ENCODE measurements at places on chromosomes 3 and 15. TPM values are rescaled to one million over a fixed set of nuclear protein-coding genes. Genes with fewer than 3 reads are reported as not detected.

Gene GHRL
- total RNA-seq = not detected

Gene TSC22D2
- 35.6 TPM for total RNA-seq

Gene CLRN1
- not detected for total RNA-seq

Gene COL6A5
- not detected for total RNA-seq

Gene SERPINI2
- not detected for total RNA-seq

Gene NTRK3
- total RNA-seq = 4.9 TPM

Gene RLBP1
- total RNA-seq = not detected

Gene CSK
- total RNA-seq = 26.3 TPM

Gene MYO1E
- total RNA-seq = 16.9 TPM

Gene DIPK2A
- total RNA-seq = 26.5 TPM

Gene BLM
- total RNA-seq = 1.7 TPM

Gene WDR49
- 2.2 TPM for total RNA-seq

Gene CYP19A1
- 8.8 TPM for total RNA-seq

Gene MINAR1
- 0.74 TPM for total RNA-seq

Gene SNTN
- total RNA-seq = not detected

Gene ZNF639
- 37.3 TPM for total RNA-seq

Gene MAGEL2
- 2.0 TPM for total RNA-seq

DNA sequence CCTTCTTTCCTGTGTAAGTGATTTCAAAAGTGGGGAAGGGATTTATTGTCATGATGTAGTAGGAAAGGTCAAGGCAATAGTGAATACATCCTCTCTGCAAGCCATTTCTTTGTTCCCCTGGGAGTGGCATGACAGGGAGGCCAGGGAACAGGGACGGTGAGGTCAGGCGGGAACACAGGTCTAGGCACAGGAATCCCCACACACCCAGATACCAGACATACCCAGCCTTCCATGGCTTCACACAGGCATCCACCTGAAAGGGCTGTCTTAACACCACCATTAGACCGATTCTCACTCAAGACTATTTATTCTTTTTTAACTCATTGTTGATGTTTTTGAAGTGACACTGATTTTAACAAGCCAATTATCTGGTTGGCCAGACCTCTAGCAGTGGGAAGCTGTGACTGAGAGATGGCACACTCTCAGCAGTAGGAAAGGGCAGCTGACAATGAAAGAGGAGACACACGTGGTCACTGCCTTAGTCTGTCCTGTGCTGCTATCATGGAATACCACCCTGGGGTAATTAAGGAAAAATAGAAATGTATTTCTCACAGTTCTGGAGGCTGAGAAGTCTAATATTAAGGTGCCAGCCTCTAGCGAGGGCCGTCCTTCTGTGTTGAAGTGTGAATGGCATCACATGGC, 74.6 kb upstream of the MYZAP start:
- no peak for DNase-seq

GRCh38 chr3:42914771-42915515, 9.0 kb downstream of the ZNF662 start:
- DNase-seq = no peak

- DNase-seq = no peak
These were observed 35.7 kb downstream of the CCDC80 start for GRCh38 chr3:112605285-112605684.

- no peak for DNase-seq
These were observed 82.0 kb downstream of the MYLK start for GRCh38 chr3:123802007-123802625.

- no peak for DNase-seq
These were observed 8.8 kb downstream of the CRYBG3 start for GRCh38 chr3:97830638-97831037.

GRCh38 chr15:92968926-92969651, 69.0 kb downstream of the CHD2 start:
- DNase-seq = no peak

DNA sequence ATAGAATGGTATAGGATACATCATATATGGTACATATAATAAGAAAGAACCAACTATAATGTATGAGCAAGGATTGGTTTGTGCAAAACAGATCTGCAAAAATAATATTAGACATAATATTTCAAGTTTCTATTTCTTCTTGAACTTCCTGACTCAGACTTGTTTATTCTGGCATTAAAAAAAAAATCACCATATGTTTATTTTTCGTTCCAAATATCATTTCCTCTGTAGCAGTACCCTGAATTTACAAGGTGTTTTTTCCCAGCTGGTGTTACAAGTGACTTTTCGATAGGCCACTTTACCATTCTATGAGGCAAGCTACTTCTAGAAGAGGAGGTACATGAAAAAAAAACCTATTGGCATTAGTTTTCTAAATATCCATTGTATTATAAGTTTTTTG, 785.0 kb downstream of the PDCD6IP start:
- DNase-seq = no peak

GRCh38 chr15:67405208-67406191, 115.4 kb upstream of the C15orf61 start:
- no peak for DNase-seq

GRCh38 chr3:114584734-114585371, 291.0 kb downstream of the TIGIT start:
- no peak for DNase-seq

- DNase-seq = no peak
These were observed 265.6 kb downstream of the CTNNB1 start for GRCh38 chr3:41464858-41465257.

DNA sequence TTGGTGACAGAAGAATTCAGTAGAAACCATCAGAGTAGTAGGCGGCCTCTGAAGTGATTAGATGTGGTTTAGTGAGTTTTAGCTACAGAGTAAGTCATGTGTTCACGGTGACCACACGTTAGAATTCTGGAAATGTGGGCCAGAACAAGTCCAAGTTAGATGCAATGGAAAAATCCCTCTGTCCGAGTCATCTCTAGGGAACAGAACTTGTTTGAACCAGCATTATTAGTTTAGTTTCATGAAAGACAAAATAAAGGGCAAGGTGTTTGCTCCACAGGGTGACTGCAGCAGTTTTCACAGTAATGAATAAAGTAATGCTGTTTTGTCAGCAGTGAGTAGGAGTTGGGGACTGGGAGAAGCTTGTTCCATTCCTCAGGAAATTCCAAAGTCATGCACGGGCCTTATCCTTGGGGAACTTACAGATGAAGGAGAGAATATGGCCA, 100.2 kb downstream of the CGNL1 start:
- DNase-seq = no peak

- no peak for DNase-seq
These were observed 525.5 kb upstream of the NAALADL2 start for GRCh38 chr3:174333640-174334039.

- DNase-seq = no peak
These were observed 396.4 kb downstream of the SHQ1 start for GRCh38 chr3:72451841-72452240.

- no peak for DNase-seq
These were observed 323.6 kb upstream of the CTDSPL start for GRCh38 chr3:37537914-37538691.

DNA sequence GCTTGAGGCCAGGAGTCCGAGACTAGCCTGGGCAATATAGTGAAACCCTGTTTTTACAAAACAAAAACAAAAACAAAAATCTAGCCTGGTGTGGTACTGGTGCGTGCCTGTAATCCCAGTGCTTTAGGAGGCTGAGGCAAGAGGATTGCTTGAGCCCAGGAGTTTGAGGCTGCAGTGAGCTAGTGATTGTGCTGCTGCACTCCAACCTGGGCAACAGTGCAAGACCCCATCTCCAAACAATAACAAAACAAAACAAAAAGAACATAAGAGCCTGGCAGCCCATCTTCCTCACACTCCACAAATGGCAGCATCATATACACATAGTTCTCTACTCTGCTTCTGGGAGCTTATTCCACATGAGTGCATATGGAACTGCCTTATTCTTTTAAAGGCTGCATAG, 2.2 kb upstream of the TRH start:
- DNase-seq = no peak

DNA sequence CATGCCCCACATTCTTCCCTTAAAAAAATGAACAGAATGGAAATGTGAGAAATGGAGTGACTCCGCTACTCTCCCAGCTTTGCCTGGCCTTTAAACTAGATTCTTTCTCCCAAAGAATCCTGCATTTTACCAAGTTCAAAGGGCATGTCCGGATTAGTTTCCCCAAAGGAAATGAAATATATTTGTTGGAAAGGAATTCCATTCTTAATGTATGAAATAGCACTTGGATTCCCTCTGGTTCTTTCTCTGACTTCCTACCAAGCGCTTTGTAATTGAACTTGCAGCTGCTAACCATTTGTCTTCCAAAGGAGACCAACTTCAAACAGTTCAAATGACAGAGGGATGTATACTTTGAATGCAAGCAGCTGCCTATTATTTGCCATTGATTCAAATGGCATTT, 18.9 kb downstream of the MAP2K1 start:
- DNase-seq = no peak

DNA sequence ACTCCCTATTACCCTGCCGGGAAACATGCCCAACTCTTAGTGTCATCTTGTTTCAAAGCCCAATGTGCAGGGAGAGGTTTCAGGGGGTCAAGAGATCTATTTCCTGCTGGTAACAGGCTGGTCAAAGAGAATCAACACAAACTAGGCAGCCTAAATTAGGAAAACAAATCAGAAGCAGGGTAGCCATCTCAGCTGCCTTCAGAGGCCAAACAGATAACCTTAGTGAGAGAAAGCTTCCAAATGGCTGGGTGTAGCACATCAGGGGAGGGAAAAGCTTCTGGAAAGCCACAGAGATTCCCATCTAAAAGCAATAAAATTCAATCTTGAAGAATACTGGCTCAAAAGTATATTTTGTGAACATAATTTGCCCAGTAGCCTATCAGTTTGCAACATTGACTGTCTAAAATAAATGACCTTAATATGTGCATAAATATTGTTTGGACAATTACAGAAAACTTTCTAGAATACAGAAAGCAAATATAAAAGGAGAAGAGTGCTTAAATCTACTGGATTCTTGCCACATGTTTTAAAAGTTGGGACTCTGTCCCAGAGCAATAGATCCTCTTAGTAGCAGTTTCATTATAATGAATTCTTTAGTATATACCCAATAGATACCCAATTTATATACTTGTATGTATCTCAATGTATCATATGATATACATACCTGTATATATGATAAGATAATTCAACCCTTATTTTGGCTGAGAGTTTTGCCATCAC, 371.9 kb upstream of the RARB start:
- DNase-seq = no peak

DNA sequence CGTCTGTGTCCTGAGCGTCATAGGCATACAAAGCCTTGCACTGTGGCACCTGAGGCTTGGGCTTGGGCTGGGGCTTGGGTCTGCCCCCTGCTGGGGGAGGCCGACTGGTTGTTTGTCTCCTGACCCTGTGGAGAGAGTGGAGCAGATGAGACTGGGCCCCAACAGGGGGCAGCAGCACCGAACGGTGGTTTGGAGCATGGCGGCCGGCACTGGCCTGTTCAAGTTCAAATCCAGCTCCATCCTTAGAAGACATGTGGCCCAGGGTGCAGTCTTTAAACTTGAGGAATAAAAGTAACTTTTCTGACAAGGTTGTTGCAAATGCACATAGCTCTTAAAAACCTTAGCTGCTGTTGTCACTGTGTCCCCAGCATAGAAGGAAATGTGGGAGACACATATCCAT, 33.3 kb downstream of the CCNB2 start:
- no peak for DNase-seq

Data from vagina (tissue), 2 donors.